ENCODE measurements at places on chromosomes 2 and 18. TPM values are rescaled to one million over a fixed set of nuclear protein-coding genes. Genes with fewer than 3 reads are reported as not detected.

- no peak for DNase-seq
Measured at GRCh38 chr18:51068105-51068504, 38.1 kb downstream of the SMAD4 start.

DNA sequence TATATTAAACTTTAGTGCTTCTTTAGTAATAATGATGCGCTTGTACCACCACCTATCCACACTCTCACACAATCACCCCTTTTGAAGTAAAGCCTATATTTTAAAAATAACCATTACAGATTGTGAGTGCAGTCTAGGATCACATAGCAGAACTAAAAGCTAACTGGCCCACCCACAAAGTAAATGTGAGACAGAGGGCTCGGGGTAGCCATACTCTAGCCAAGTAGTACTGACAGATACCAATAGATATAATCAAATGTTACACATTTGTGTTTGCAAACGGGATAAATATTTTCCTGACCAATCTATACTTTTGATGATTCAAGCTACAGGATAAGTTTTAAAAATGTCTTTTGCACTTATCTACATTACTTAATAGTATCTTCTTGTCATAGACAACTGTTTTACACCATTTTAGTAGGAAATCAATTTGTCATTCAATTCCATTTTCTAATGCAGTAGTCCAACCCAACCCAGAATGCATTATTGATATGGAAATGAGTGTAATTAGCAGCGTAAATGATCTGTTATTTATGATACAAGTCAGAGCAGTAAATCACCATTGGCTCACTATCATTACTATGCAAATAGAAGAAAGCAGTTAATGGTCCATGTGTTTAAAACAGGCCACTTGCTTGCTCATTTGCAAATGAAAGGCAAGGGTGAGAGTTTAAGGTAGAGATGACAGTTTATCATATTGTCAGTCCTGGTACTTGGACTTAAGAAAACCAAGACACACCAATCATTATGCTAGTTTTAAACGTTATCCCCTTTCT lies 111.8 kb downstream of the ERBB4 start:
- DNase-seq: no peak

- no peak for DNase-seq
Measured at GRCh38 chr18:61833387-61833786, 59.4 kb downstream of the RNF152 start.

GRCh38 chr18:45626330-45627203 lies 11.3 kb downstream of the SLC14A2 start:
- no peak for DNase-seq

The ANKRD29 gene
- 0.70 TPM for polyA plus RNA-seq

- DNase-seq: no peak
Measured at GRCh38 chr2:71454221-71455010, 1.1 kb downstream of the DYSF start.

DNA sequence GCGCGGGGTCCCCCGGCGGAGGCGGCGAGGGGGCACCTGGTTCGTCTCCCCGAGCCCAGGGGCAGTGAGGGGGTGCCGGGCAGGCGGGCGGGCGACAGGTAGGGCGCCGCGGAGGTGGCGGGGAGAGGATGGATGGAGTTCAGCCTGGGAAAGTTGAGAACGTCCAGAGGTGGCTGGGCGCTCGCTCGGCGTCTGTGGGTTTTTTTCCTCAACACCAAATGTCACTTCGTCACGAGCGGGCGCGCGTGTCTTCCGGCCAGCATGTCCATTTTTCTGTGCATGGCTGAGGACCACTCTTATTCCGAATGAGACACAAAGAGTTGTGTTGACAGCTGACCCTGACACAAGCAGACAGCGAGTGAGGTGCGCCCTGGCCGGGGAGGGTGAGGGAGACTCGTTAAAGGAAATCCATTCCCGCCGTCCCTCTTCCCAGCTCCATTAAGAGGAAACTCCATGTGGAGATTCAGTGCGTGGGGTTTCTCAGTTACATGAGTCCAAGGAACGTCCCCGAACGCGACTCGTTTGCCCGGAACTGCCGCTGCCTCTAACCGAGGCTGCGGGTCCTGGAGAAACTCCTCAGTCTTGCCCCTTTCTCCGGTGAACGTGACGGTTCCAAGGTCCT lies 859 bp downstream of the GREB1L start:
- DNase-seq: no peak

- no peak for DNase-seq
Measured at GRCh38 chr18:38307914-38308313, 742.3 kb upstream of the CELF4 start.

DNA sequence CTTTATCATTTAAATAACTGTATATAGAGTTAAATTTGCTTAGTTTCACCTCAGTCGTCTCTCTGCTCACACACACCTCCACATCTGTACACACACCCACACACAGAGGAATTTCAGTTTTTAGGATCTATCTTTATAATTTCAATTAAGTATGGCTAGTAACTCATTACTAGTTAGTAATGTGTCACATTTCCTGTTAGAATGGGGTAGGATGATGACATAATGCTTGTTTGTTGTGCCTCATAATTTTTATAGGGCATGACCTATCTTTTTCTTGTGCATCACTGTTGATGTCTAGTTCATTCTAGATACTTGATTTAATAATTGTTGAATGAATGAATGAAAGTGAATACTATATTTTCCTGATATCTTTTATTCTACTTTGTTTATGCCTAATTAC lies 108.6 kb downstream of the AGPS start:
- no peak for DNase-seq

The TGFBRAP1 gene
- 17.0 TPM for polyA plus RNA-seq

The SLC5A7 gene
- polyA plus RNA-seq: 0.33 TPM

The EPHA4 gene
- 54.9 TPM for polyA plus RNA-seq

DNA sequence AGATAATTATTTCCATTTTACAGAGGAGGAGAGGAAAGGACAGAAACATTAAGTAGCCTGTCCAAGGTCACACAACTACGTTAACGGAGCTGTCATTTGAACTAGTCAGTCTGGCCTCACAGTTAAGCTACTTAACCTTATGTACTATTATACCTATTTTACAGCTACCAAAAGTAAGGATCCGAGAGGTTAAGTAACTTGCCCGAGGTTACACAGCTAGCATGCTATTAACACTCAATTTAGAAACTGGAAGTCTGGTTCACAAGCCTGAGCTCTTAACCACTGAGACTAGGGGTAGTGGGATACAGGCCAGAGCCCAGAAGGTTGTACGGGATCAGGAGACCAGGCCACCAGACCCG lies 476 bp downstream of the GLB1L start:
- no peak for DNase-seq

The CACNB4 gene
- polyA plus RNA-seq: 11.9 TPM

- DNase-seq: no peak
Measured at GRCh38 chr2:239991689-239992314, 33.3 kb downstream of the NDUFA10 start.

GRCh38 chr18:6039055-6039454 lies 143.7 kb upstream of the TMEM200C start:
- no peak for DNase-seq

The EEF1B2 gene
- polyA plus RNA-seq: 605 TPM

Measured in left renal cortex interstitium (tissue), 4 donors.